ENCODE measurements at places on chromosomes 4 and X.

- DNase-seq: no peak
Observed at GRCh38 chr4:83846193-83846830, 310.4 kb downstream of the GPAT3 start.

DNA sequence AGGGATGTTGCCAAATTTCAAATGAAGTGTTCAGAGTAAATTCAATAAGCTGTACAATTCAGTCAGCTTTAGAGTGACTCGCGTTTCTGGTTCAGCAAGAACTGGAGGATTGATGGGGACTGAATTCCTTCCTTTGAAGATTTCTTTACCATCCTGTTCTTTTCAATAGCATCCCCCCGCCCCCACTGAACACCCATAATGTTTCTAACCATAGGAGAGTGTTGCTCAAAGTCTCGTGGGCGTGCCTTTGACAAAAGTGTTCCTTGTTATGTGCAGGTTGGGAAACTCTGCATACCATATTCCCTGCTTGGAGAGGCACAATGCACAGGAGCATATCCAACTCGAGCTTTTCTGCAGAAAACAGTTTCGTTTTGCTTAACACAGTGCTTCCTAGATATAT lies 323.5 kb upstream of the CASK start:
- no peak for DNase-seq

DNA sequence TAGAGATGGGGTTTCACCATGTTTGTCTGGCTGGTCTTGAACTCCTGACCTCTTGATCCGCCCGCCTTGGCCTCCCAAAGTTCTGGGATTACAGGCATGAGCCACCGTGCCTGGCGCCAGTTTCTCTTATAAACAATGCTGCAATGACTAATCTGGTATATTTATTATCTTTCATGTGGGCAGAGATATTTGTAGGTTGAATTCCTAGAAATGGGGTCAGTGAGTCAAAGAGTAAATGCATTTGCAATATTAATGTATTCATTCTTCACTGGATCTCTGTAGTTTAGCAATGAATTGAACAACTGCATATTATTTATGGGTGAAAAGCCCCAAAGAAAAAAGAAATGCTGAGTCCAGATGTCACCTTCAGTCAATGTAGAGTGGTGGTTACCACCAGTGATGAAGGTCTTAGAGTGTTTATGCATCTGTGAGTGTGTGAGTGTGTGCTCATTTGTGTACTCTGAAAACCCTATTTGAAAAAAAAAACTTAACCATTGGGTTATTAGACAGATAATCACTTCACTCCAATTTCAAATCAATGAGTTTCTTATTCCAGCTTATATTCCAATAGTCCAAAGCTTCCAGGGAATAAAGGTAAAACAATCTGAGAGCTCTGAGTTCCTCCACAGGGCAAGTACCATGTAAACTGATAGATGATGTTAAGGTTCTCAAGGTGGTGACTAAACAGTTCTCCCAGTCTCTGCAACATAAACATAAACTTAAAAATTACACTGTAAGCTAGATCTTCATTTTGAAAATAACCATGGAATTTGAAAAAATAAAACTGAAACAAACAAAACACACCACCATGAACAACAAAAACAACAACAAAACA lies 22.6 kb upstream of the CD38 start:
- no peak for DNase-seq

- DNase-seq: no peak
Observed at GRCh38 chrX:154006947-154007346, 12.8 kb downstream of the IRAK1 start.

DNA sequence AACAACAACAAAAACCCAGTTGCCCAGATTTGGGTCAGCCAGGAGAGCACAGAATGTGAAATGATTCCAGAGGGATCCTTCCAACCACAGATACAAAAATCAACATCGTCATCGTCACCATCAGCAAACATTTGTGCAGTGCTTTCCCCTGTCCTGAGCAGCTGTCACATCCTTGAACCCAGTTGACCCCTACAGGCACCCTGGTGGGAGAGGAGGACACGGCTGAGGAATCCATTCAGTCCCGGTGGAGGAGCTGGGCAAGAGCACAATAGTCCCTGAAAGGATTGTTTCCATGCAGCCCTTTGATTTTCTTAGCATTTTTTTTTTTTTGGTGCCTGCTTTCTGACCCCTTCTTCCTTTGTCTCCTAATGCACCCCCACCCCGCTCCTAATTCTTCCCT lies 37.1 kb upstream of the STX18 start:
- DNase-seq: no peak

DNA sequence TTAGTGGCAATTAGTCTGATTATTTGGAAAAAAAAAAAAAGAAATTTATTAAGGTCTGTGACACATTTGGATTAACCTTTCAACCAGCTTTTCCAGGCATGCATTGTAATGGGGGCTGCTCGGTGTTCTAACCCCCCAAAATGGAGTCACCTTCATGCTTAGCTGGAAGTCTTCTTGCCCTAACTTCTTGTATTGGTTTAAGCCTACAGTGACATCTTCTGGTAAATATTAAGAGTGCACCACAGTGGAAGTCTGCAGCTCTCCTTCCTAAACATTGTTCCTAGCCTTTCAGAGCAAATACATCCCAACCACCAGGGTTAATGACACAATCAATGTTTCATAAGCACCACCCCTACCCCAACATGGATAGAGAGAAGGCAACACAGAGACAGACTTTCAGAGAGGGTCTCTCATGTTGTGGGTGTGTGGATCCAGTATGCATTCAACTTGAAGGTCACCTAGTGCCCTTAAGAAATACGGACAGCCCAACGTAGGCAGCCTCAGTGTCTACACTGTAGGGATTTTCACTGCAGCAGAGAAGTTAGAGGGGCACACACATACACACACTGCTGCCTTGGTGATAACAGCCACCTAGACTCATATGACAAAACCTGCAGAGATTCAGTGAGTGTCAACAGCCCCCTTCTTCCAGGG lies 142.9 kb upstream of the MBNL3 start:
- no peak for DNase-seq

DNA sequence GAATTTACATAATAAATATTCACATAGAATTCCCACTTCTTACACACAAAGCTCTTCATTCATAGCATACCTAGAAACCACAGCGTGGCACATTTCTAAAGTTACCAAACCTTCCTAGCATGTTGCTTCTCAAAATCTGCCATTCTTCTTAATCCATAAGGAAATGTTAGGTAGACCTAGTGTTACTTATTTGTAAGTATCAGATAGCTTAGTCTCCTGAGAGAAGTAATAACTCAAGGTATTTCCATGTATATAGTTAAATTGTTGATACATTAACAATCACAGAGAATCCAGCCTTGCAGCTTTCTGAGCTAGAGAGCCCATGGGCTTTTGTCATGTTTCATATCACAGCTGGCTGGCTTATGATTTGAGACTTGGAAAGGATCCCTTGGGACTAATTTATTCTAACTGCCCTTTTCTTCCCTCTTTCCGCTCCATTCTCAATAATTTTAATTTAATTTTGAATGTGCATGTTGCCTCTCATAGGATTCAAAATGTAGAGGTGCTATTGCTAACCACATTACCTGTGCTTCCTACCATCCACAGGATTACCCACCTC lies 17.6 kb downstream of the SH3RF1 start:
- no peak for DNase-seq

Data from C1 segment of cervical spinal cord (tissue), 14 donors.